ENCODE measurements at places on chromosomes 16 and 17. TPM values are rescaled to one million over a fixed set of nuclear protein-coding genes. Genes with fewer than 3 reads are reported as not detected.
A peak's percentile ranks its signal among the peaks of the same experiment; 100 is the strongest.

Gene PDXDC1
- 253 TPM for total RNA-seq

Gene OR1F1
- total RNA-seq, result not detected

Gene CLEC18B
- total RNA-seq, result 1.6 TPM

Gene MMP2
- 101 TPM for total RNA-seq

- DNase-seq, result no peak
Measured at GRCh38 chr16:16917191-16917785, 538.3 kb downstream of the NPIPA7 start.

Gene CSF3
- 0.37 TPM for total RNA-seq

Gene SGSH
- total RNA-seq, result 40.3 TPM

DNA sequence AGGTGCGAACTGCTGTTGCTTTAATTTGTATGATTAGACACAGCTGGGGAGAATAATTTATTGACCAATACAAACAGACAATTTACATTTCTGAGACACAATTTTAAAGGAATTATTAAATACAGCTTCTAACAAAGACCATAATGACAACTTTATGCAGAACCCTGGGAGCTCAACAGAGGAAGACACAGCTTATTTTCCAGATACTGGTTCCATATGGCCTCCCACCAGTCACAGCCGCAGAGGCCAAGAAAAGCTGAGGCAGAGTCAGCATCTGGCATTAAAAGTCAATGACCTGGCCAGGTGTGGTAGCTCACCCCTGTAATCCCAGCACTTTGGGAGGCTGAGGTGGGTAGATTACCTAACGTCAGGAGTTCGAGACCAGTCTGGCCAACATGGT, 66.1 kb upstream of the BCAR1 start:
- DNase-seq, result no peak

GRCh38 chr17:58136669-58137279, 11.4 kb upstream of the OR4D1 start:
- DNase-seq, result no peak

GRCh38 chr16:14523632-14524031, 106.4 kb downstream of the PARN start:
- DNase-seq, result no peak

Gene TBX4
- not detected for total RNA-seq

DNA sequence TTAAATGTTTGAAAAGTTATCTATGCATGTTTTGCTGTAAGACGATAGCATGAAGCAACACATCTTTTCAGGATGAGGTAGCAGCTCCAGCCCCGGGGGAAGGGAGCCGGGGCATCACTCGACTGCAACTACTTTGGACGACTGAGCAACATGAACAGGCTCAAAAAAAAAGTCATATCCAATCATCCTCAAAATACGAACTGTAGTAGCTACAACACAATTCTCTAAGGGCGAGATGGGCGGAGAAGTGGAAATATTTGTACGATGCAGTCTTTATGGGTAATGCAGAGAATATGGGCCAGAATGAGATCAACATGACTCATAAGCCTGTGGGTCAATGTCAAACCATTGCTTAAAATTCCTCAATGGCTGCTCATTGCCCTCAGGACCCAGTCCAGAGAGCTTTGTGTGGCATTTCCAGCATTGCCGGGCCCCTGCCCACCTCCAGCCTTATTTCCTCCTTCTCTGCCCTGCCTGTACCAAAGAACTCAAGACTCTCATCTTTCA, 17.7 kb upstream of the SMURF2 start:
- DNase-seq, result no peak

Gene HLF
- total RNA-seq, result 0.69 TPM

- no peak for DNase-seq
Measured at GRCh38 chr17:40828454-40829044, 6.1 kb upstream of the KRT10 start.

Gene APOBR
- 87.4 TPM for total RNA-seq

DNA sequence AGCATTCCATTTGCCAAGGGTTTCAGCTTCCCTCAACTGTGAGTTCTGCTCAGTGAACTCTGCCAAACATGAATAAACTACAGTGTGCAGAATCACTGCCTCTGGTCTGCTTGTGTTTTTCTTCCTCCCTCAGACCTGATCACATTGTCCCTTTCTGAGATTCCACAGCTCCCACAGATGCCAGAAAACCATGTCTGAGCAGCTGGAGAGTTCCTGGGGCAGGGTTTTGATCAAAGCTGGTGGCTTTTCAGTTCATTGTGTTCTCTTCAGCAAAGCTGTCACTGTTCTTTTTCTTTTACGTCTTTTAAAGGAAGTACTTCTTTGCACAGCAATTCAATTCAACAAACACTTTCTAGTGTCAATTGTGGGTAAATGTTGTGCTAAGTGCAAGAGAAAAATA, 555.8 kb downstream of the RBFOX1 start:
- DNase-seq, result no peak

DNA sequence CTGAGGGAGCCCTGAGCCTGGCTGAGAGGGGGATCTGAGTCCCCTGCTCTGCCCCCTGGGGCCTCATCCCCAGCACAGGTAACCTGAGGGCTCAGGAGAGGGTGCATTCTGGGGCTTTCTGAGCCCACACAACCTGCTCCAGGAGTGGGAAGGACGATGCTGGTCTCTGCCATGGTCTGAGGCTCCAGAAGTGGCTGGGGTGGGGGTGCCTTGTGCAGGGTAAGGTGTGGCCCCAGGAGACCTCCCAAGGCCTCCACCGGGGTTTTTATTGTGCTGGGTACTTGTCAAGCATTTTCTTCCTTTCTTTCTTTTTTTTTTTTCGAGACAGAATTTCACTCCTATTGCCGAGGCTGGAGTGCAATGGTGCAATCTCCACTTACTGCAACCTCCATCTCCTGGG, 300 bp downstream of the CTRB1 start:
- DNase-seq, result no peak

Gene ATP2C2
- 220 TPM for total RNA-seq

DNA sequence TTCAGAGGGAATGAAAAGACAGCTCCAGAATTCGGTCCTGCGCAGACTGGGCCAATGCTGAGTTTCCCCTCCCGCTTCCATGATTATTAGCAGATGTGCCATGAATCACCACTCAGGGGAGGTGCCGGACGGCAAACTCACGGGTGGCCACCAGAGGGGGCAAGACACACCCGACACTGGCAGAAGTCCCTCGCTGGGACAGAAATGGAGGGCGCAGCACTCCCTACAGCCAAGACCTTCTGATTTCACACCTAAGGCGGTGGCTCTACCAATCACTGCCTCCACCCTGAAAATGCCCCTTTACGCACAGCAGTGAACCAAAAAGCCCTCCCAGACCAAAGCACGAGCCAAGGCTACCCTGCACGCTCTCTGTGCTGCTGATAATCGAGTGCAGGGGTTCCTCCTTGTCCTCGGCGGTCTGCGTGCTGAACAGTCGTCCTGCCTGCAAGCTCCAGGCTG, 26.8 kb downstream of the TRAP1 start:
- peak; percentile 88 for DNase-seq

DNA sequence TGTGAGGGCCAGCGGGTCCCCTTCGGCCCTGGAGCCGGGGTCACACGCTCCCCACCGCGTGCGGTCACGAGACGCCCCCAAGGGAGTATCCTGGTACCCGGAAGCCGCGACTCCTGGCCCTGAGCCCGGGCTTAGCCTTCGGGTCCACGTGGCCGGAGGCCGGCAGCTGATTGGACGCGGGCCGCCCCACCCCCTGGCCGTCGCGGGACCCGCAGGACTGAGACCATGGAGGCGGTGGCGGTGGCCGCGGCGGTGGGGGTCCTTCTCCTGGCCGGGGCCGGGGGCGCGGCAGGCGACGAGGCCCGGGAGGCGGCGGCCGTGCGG, at the start of gene NAGLU:
NAGLU (plus strand) TSS at position 194 of the 324 bp plus-strand sequence; CDS start at position 226, 32 bp downstream.
- DNase-seq, result peak; percentile 98

Gene NEUROD2
- total RNA-seq, result not detected

GRCh38 chr17:78014646-78015045, 56.1 kb downstream of the TNRC6C start:
- no peak for DNase-seq

DNA sequence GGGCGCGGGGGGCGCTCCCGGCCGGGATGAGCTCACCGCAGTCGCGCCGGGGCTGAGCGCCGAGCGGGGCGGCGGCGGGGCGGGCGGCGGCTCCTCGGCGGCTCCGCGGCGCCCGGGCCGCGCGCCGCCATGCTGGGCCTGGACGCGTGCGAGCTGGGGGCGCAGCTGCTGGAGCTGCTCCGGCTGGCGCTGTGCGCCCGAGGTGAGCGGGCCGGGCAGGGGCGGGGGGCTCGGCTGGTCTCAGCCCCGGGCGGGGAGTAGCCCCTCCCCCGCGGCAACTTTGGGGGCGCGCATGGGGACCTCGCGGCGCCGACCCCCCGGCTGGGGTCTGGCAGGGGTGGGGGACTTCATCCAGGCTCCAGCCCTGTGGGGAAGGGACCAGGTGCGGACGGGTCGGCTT, at the start of gene ARHGDIG:
ARHGDIG (plus strand) TSS at position 40 of the 400 bp plus-strand sequence; CDS start at position 130, 90 bp downstream.
- DNase-seq, result no peak

DNA sequence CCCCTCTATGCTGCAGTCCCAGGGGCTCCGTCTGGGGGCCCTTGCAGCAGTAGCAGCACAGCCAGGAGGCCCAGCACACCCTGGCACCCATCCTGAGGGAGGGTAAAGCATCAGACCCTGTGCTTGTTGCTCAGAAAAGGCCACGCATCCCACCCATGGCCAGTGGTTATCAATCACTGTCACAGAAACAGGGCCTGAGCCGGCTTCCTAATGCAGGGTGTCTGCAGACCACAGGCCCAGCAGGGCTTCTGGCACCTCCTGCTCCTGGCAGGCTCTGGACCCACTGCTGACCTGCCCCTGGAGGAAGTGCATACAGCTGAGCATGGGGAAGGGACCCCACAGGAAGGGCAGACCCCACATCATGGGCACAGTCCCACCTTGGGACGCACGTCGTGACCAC, 26.9 kb upstream of the CDH15 start:
- DNase-seq, result no peak

- no peak for DNase-seq
Measured at GRCh38 chr16:68917541-68917940, 74.2 kb downstream of the TANGO6 start.

GRCh38 chr16:87860553-87861299, 8.6 kb downstream of the SLC7A5 start:
- no peak for DNase-seq

DNA sequence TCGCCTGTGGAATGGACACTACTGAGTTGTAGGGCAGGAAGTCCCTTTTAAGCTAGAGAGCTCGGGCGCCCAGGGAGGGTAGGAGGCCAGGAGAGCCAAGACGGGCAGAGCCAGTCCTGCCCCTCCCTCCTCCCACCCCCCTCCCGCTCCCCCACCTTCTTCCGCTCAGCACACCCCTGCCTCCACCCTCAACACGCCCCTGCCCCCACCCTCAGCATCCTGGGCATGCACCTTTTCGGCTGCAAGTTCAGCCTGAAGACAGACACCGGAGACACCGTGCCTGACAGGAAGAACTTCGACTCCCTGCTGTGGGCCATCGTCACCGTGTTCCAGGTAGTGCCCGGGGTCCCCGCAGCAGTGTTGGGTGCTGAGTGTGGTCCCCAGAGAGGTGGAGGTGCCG, 18.3 kb downstream of the TPSG1 start:
- DNase-seq, result no peak

DNA sequence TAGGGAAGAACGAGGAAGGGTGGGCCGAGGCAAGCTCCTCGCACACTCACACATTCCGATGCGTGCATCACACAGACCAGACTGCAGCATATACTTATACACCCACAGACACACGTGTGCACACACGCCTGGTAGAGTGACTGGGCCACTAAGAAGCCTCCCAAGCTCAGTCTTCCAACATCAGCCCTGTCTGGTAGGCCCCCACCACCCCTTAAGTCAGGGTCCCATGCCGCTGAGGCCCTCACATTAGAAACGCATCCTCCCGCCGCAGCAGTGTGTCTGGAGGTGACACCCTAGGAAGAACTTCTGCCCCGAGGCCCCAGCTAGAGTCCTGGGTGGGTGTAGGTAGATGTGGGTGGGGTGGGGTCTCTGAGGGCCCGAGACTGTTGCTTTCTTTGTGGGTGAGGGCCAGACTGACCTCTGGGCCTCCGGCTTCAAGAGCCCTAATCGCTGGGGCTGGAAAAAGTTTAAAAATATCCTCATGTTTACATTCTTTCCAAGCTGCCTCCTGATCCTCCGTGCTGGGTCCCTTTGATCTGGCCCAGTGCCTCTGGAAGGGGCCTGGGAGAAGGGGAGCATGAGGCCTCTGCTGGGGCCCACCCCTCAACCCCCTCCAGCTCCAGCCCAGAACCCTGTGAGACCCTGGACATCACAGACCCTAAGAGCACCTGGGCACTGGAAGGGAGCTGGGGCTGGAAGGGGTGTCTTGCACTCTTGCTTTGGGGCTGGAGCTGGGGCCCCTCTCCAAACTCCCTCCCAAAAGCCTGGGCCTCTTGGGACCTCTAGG, 13.6 kb downstream of the CDH16 start:
- no peak for DNase-seq

DNA sequence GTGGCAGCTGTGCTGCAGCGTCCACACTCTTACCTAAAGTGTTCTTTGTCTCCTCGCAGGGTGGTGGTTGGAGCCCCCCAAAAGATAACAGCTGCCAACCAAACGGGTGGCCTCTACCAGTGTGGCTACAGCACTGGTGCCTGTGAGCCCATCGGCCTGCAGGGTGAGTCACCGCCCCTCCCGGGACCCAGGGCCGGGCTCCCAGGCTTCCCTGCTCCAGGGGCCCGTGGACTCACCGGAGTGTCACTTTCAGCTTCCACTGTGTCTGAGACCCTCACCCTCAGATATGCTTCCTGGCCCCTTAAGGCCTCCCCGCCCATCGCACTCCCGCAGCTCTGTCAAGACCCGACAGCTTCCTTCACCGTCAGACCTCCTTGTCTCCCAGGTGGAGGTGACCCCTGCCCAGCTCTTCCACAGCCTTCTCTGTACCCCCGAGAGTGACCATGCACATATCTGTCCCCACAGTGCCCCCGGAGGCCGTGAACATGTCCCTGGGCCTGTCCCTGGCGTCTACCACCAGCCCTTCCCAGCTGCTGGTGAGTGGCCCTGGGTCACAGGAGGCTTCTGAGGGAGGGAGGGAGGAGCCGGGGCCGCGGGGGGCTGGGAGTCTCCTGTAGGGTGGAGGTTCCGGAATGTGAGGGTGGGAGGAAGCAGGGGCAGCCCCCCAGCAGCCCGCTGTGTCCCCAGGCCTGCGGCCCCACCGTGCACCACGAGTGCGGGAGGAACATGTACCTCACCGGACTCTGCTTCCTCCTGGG, 1.8 kb downstream of the ITGAX start:
- no peak for DNase-seq

Gene SRCAP
- total RNA-seq, result 79.3 TPM

Gene ZNF75A
- total RNA-seq, result 20.5 TPM

GRCh38 chr16:68146585-68146984, 61.4 kb downstream of the NFATC3 start:
- no peak for DNase-seq

- DNase-seq, result no peak
Measured at GRCh38 chr16:47392081-47392480, 68.8 kb downstream of the ITFG1 start.

GRCh38 chr17:8190506-8190905, 526 bp upstream of the BORCS6 start:
- DNase-seq, result no peak

- no peak for DNase-seq
Measured at GRCh38 chr17:49180998-49181635, 29.3 kb downstream of the GNGT2 start.

- no peak for DNase-seq
Measured at GRCh38 chr16:63613701-63614100, 1508.2 kb downstream of the CDH11 start.

Measured in colonic mucosa (tissue), 4 donors.